Bronchus fibroblast of lung (primary cell): ENCODE measurements at places on chromosomes 2 and 18. TPM values are rescaled to one million over a fixed set of nuclear protein-coding genes. Genes with fewer than 3 reads are reported as not detected.

HRH4 gene
- not detected in 2 replicates for total RNA-seq

MC2R gene
- total RNA-seq: not detected in 2 replicates

L3MBTL4 gene
- total RNA-seq: under 0.01 TPM in 2 replicates

GLI2 gene
- total RNA-seq: 6.2 and 12.3 TPM in 2 replicates

MC5R gene
- not detected in 2 replicates for total RNA-seq
